Erythroblast (primary cell): ENCODE measurements at places on chromosomes 2 and 18.

DNA sequence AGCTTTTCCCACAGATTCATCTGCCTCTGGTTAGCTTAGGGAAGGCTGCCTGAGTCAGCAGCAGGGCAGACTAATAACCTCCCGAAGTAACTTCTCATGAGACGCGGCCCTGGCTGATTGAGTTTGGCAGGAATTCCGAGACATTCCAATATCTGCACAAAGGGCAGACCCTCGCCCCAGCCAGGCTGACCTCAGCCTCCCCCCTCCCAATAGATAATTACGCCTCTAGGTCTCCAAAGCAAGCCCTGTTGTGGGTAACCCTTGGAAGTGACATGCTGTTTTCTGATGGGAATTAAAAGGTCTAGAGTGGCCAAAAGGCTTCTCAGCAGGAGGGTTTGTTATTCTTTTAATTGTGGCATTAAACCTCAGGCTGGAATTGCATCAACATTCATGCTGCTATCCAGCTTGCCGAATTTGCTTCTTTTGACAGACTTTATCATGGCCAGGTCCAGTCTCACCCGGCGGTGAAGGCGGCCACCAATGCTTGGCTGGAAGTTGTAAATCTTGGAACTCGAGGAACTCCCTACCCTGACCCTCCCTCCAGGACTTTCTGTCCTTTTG lies 98.0 kb upstream of the SLC14A2 start:
- DNase-seq = no peak

- no peak for DNase-seq
Measured at GRCh38 chr2:192053921-192054320, 140.8 kb downstream of the TMEFF2 start.

DNA sequence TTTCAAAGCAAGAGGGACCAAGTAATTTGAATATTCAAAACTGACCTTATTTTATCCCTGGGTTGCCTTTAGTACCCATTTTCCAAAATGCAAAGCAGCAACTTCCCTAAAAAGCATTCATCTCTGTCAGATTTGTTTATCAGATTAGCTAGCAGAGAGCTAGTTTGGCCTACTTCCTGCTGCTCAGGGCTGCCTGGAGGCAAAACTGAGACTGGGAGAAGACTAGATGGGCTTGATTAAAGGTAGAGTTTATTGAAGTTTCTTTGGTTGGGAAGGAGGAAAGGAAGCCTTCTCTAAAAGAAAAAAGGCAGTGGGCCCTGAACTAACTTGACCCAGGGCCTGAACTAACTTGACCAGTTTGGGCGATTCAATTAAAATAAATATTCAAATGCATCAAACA lies 426.1 kb upstream of the FAM98A start:
- no peak for DNase-seq

DNA sequence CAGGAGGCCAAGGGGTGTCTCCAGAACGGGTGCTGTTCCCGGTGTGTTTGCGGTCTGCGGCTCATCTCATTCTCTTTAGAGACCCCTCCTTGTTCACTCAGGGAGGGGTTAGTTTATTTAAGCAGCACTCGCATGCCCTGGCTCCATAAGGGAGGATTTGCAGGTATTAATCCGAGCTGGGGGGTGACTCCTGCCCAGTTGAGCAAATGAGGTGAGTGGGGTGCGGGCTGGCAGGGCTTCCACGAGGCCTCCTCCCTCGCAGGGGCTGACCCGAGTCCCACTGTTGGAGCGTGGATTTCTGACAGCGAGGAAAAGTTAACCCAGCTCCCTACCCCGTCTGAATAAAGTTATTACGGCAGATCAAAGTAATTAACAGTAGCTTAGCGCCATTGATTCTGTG lies 371.8 kb upstream of the SALL3 start:
- no peak for DNase-seq

GRCh38 chr2:174663550-174663949 lies 65.9 kb upstream of the WIPF1 start:
- DNase-seq = no peak

DNA sequence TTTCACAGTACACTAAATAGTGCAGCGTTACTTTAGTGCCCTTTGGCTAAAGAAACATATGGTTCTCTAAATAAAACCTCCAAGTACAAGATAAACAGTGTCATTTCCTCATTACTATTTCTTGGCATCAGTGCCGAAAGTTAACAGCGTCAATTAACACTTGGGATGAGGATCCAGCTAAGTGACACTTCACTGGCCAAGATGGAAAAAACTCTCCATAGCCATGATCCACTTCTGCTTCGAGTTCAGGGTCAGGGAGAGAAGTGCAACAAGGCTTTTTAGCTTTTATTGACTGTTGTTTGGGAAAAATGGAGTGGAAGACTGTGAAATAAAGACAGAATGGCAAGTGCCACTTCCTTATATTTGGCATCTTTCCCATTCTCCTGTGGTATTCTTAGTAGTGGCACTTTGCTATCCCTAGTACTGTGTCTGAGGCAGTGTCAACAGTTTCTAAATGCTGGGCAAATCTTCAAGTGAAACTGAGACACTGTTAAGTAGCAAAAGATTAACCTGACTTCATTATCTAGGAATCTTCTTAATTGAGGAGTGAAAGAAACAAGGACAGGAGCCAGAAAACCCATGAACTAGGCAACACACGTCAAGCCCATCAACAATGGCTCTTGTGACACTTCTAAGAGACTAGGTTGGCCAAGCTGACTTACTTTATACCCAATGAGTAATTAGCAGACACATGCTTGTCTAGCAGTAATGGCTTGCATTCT lies 222.5 kb upstream of the SESTD1 start:
- DNase-seq = no peak

- no peak for DNase-seq
Measured at GRCh38 chr2:206275312-206276055, 1.0 kb downstream of the ZDBF2 start.

GRCh38 chr2:241769819-241770184 lies 6.8 kb upstream of the GAL3ST2 start:
- DNase-seq = no peak

- no peak for DNase-seq
Measured at GRCh38 chr2:46276642-46277041, 20.6 kb upstream of the EPAS1 start.
